ENCODE measurements at places on chromosomes 1 and 21.

DNA sequence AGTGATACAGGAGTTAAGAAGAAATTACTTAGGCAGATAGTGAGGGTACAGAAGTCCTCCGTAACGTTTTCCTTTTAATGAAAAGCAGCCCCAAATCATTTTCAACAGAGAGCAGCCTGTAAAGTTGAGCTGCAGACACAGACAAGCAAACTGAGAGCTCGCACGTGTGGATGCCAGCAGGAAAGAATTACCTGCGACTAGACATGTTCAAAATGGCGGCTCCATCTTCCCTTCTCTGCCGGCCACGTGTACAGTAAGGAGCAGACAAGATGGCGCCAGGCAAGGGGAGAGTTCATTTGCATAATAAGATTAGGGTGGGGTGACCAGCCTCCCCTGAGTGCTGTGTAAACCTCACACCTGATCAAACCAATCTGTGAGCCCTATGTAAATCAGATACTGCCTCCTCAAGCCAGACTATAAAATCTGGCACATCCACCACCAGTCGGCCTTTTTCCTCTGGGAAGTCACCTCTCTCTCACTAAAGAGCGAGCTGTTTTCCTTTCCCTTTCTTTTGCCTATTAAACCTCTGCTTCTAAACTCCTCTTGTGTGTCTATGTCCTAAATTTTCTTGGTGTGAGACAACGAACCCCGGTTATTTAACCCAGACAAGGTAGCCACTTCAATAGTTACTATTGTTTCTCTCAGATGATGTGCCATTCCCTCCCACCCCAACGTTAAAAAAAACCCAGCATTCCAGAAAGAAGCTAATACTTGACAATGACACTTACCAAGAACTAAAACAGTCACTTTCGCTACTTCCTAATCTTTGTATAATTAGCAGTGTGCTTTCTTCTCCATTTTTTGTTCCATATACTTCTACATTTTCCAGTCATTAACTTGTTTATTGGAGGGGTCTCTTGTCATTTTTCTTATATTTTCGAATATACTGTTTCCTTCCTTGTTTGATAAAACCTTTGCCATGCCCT lies 27.4 kb downstream of the DUSP10 start:
- DNase-seq, result no peak

GRCh38 chr1:64496606-64497005 lies 26.7 kb downstream of the CACHD1 start:
- no peak for DNase-seq

DNA sequence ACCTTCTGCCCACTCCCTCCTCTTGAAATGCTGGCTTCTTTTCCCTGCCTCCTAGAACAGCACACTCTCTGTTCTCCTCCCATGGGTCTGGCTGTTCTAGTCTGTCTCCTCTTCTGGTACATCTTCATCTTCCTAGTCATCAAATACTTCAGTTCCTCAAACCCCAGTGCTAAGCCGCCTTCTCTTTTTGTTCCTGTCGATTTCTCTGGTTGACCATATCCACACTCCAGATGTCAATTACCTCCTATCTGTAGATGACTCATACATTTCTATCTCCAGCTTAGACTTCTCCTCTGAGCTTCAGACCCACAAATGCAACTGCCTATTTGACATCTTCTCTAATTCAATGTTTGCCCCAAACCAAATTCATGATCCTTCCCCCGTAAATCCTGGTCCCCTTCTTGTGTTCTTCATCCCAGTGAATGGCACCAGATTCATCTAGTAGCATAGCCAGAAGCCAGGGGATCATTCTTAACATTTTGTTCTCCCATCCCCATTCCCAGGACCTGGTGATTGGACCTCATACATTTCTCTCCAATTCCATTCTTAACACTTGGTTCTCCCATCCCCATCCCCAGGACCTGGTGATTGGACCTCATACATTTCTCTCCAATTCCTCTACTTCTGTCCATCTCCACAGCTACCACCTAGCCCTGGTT lies 35.9 kb downstream of the USP24 start:
- no peak for DNase-seq

GRCh38 chr1:165235155-165235776 lies 121.2 kb downstream of the LMX1A start:
- no peak for DNase-seq

- DNase-seq, result peak; percentile 22
Observed at GRCh38 chr1:8152731-8153702, 126.9 kb upstream of the ERRFI1 start.

- DNase-seq, result no peak
Observed at GRCh38 chr1:192565946-192566345, 9.6 kb upstream of the RGS1 start.

DNA sequence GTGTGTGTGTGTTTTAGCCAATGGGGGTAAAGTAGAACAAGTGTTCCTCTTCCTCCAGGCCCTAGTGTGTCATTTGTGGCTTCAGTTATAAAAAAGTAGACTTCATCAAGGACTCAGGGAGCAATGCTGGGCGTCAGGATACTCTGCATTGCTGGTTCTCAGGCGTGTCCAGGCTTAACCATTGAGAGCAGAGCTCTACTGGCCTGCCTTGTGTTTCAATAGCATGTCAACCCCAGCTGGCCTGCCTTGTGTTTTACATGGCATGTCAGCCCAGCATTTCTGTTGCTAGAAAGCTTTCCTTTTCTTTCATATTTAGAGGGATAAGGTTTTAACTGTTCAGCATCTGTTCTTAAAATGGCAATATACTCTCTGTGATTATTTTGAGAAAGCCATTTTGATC lies 117.6 kb upstream of the TMPRSS15 start:
- DNase-seq, result no peak

- DNase-seq, result no peak
Observed at GRCh38 chr1:205668951-205669340, 11.4 kb downstream of the SLC45A3 start.

- DNase-seq, result no peak
Observed at GRCh38 chr1:156508205-156508954, 7.8 kb upstream of the MEF2D start.

DNA sequence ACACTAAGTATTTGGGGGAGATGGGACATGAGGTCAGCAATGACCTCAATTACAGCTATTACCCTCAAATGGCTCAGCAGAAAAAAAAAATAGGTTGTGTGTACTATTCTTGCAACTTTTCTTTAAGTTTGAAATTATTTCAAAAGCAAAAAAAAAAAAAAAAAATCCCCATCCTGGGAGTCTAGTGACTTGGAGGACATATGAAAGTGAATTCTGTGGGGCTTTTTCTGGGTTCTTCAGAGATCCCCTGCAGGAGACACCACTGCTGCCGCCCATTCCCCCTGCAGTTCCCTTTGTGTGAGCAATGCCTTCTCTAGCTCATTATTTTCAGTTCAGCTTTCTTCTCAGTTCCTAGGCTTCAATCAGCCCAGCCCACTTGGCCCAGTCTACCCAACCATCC lies 16.7 kb downstream of the HSD11B1 start:
- no peak for DNase-seq

Data from activated CD4-positive, alpha-beta T cell treated with anti-CD3 and anti-CD28 coated beads for 1 hour (primary cell).